Inflammatory macrophage (primary cell): ENCODE measurements at places on chromosomes 2 and 18.
A peak's percentile ranks its signal among the peaks of the same experiment; 100 is the strongest.

DNA sequence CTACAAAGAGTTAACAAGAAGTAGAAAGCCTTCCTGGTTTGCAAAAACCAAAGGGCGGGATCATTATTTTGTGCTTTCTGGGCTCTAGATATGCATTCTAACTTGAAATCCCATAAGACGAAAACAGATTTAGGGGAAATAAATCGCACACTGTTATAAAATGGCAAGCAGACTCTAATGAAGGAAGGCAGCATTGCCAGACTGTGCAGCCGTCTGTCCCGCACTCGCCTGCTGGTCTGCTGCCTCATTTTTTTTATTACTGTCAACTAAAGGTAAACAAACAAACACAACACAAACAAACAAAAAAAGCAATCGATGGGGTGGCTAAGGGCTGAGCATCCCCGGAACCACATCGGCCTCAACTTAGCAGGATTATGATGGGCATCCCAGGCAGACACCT lies 24.4 kb downstream of the ZNF521 start:
- no peak for DNase-seq

DNA sequence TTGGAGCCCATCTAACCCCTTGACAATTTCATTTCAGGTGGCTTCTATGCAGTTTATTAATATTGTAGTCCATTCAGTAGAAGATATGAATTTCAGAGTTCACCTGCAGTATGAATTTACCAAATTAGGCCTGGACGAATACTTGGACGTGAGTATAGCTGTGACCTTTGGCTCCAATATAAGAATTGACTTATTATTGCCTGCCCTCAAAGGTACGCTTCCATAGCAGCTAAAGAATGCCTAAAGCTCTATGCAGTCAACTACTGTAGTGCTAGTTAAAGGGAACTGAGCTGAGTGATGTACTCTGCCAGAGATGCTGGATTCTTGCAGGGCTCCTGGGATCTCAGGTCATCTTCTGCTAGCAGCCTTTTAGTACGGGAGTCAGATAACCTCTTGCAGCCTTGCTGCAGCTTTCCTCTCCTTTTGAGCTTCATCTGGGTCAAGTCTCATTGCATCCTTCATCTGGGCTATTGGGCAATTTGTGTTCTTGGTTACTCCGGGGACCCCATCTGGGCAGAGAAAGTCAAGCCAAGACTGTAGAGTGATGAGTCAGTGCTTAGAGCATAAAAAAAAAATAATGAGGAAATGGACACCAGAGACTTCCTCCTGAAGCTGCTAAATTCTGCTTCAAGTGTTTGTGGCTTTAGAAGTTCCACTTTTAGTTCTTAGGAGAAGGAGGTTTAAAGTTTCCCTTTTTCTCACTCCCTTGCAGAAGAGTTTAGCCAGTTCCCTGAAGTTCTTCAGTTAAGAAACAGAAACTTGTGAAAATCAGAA lies 105.6 kb downstream of the PRPF40A start:
- peak; percentile 88 for DNase-seq

DNA sequence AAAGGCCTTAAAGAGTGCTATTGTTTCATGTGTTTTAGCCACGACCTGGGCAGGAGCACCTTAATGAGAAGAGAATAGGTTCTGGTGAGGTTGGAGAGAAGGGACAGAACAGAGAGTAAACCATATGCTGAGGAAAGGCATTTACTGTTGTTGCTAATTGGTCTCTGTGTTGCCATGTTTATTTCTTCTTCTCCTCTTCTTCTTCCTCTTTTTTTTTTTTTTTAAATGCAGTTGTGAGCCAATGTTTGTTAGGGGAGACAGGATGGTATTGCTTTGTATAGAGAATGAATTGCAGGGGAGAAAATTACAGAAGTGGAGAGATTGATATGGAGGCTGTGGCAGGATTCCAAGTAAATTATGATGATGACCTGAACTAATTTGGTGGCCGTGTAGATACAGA lies 2.6 kb downstream of the SCN9A start:
- DNase-seq = no peak

DNA sequence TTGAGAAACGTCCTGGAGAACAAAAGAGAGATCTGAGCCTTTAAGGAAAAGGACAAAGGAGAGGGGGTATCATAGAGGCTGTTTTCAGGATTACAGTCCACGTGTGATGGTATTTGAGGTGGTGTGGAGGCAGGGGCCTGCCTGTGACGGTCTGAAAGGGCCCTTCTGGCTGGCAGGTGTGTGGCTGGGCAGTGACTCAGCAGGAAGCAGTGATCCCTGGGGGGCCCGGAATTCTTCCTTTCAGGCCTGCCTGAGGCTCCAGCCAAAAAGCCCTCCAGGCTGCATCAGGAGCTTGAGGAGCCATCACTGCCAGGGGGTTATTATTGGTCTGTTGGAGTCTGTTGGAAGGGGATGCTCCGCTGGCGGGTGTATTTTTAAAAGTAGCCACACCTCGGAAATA lies 97.2 kb upstream of the TMEM18 start:
- no peak for DNase-seq
